ENCODE measurements at places on chromosomes 3 and 15. TPM values are rescaled to one million over a fixed set of nuclear protein-coding genes. Genes with fewer than 3 reads are reported as not detected.

GRCh38 chr3:81713031-81713430 is 48.4 kb downstream of the GBE1 start:
- DNase-seq: no peak

DNA sequence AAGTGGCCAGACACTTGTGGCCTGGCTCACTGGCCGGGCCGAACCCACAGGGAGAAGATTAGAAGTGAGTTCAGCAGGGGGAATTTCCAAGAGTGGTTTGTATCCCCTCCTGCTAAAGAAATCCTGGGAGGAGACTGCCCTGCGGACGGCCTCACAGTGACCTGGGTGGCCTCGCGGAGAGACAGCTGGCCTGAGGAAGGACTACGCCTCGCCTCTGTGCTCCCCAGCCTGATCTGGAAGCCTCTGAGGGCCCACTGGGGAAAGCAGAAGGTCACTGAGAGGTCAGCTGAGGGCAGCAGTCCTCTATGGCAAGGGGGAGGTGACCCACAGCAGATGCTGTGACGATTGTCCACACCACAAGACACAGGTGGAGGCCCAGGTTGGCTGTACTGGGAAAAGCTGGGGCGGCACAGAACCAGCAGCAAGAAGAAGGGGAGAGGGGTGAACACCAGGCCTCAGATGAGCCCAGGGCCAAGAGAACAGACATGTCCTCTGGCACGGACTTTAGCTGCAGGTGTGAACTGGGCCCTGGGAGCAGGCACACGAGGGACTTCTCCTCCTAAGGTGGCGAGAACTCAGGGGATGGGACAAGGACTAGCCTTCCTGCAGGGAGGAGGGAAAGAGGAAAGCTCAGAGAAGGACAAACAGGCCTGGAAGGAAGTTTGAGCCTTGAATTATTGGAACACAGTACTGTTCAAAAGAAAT is 37.2 kb upstream of the DLG1 start:
- DNase-seq: peak; percentile 86

GRCh38 chr3:69368129-69368741 is 17.7 kb downstream of the FRMD4B start:
- DNase-seq: peak; percentile 97

Gene SPATA12
- 0.19 TPM for total RNA-seq

Gene MGA
- total RNA-seq: 21.4 TPM

Gene ATP13A5
- not detected for total RNA-seq

Gene FRMD4B
- total RNA-seq: 14.0 TPM

DNA sequence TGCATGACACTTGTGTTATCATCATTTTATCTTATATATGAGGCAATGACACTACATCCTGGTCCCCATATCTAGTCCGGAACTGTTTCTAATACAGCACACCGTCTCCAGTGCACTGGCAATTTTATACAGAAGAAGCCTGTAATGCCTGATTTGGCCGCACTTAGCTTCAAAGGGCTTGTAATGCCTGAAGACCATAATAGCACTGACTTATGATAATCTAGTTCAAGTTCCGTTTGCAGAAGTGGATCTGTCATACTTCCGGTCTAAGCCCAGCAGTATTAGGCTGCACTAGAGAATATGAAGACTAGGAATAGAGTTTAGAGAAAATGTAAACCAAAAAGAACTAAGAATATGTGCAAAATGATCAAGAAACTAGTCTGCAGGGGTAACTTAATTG is 1.3 kb downstream of the BNIP2 start:
- DNase-seq: peak; percentile 18

DNA sequence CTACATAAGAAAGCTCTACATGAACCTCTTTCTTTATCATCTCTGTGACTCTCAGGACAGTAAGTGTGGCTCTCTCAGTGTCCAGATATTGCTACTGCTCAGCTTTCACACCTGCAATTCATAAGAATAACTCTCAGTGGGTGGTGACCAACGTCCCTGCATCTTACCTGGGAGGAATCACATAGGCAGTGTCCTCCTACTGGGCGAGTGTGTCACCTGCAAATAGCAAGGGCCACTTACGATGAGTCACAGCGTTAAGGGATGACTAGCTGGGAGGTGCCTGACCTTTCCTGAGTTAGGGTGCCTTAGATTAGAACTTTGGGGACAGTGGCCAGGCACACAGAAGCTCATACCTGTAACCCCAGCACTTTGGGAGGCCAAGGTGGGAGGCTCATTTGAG is 90.8 kb upstream of the C3orf80 start:
- DNase-seq: no peak

DNA sequence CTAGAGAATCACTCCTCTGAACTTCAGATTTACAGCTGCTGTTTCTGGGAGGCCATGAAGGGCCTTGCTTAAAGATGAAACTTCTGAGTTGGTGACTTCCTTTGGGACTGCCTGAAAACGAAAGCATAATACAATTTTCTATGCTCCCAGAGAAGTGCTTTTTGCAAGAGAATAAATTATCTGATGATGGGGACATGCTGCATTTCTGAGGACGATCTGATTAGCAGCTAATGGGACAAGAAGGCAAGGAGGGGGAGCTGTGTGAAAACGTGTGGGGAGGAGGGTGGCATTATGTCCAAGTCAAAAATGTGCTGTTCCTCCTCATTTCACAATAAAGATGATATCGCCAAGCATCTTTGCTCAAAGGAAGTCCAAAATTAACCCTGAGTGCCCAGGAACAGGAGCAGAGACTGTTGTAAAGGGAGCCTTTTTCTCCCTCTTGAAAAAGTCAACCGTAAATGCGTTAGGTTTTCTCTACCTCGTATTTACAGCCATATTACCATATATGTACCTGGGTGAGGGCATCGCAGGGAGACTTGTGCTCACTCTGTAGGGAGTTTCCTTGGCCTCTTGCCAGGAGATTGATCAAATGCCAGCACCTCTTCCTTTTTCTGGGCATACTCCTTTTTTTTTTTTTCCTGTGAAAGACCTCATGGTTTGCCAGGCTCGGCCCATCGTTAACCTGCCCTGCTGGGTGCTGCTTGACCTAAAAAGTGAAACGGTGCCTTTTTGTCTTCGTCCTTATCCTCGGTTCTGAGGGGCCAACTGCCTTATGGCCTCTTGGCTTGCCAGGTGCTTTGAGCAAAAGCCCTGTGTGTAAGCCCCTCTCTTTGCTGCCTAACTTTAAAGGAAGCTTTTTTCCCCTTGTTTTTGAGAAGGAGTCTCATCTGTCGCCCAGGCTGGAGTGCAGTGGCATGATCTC is 11.5 kb downstream of the ITPR1 start:
- DNase-seq: no peak

DNA sequence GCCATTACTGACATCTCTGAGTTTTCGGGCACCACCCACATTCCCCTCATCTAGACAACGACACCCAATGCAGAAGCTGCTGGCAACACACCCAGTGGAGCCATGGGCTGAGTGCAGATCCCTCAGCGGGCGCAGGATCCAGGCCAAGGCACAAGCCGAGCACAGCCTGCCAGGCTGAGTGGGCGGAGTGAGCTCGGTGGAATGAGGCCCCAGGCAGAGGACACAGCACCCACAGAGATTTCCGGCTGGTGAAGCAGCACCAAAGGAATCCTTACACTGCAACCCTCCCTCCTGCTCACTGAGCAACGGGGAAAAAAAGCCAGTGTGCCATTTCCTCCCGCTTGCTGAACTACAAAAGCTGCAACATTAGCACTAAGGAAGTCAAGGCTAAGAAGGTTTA is 34.3 kb downstream of the ZMAT3 start:
- peak; percentile 98 for DNase-seq

Gene TP63
- total RNA-seq: 2.5 TPM

Gene ATXN7
- total RNA-seq: 6.9 TPM

DNA sequence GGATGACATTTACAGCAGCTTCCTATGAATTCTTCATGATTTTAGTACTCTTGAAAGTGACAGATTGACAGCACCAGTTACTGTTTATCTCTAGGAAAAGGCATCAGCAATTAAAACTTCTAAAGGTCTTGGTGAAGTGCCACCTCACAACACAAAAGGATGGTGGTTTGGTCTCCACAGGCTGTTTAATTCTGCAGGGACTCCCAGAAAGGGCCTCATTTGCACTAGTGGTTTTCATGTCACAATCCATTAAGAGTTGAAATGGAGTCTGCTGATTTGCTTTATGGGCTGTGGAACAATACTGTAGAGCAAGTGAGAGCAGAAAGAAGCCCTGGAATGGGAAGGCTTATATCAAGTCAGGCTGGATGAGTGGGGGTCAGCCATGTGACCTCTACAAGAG is 225.3 kb upstream of the KCNMB2 start:
- DNase-seq: no peak

GRCh38 chr3:67421912-67422311 is 232.5 kb downstream of the SUCLG2 start:
- DNase-seq: peak; percentile 46

- DNase-seq: peak; percentile 44
These were observed 17.8 kb downstream of the GCSAM start for GRCh38 chr3:112115161-112115739.

DNA sequence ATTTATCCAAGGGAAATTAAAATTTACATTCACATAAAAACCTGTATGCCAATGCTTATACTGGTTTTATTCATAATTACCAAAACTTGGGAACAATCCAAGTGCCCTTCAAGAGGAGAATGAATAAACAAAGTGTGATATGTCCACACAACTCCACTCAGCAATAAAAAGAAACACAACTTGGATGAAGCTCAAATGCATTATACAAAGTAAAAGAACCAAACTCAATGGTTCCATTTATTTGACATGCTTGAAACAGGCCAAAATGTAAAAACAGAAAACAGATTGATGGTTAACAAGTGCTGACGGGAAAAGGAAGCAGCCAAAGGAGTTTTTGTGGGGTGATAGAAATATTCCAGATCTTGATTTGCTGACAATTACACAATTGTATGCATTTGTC is 23.5 kb downstream of the OCA2 start:
- no peak for DNase-seq

DNA sequence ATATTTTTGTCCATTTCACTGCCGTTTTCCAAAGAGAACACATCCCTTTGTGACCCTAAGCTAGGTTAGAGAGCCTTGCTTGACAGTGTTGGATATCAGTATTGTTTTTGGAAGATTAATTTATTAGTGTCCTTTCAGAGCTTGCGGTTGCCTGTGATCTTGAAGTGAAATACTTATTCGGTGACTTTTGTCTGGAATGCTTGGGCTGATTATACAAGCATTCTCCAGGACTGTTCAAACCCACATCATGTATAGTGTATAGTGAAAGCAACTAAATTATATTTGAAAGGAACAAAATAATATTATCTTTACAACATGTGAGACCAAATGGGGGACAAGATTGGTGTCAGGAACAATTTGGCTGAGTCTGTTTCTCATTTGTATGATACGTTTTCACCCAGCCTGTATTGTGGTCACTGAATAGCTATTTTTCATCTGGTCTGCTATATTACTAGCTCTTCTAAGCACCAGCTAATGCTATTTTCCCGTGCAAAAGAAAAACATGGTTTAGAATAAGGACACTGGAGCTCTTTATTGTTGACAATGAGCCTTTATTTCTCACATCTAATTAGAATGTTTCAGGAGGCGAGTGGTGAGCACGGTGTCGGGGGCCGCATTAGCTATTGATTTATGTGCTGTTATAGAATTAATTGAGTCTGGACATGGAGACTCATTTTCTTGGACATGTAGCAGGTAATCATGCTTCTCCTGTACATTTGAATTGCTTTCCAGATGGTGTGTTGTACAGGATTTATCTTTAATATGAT is 158.1 kb downstream of the APBA2 start:
- no peak for DNase-seq

DNA sequence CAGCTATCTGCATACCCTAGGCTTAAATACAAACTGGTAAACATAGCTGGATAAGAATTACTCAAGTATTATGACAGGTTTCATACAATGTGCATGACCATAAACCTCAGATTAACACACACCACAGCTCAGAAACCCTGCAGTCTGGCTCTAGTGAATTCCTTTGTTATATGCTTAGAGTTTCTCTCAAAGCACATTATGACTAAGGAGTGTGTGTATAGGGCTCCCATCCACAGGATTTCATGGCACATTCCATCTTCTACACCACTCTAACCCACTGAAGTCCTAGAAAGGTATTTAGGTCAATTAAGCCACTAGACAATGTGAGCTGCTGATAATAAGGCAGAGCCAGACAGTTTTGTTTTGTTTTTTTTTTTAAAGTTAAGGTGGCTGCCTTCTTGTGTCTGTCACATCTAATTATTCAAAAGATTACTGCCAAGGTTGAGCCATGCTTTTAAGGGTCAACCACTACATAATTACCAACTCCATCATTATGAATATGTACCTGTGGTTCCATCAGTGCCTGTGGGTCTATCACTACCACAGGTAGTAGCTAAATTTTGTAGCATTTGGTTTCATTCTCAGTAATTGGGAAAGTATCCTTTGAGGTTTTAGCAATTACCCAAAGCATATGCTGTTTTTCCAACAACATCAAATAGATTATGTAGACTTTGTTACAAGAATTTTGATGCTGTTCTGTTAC is 107.0 kb downstream of the ALCAM start:
- peak; percentile 48 for DNase-seq

DNA sequence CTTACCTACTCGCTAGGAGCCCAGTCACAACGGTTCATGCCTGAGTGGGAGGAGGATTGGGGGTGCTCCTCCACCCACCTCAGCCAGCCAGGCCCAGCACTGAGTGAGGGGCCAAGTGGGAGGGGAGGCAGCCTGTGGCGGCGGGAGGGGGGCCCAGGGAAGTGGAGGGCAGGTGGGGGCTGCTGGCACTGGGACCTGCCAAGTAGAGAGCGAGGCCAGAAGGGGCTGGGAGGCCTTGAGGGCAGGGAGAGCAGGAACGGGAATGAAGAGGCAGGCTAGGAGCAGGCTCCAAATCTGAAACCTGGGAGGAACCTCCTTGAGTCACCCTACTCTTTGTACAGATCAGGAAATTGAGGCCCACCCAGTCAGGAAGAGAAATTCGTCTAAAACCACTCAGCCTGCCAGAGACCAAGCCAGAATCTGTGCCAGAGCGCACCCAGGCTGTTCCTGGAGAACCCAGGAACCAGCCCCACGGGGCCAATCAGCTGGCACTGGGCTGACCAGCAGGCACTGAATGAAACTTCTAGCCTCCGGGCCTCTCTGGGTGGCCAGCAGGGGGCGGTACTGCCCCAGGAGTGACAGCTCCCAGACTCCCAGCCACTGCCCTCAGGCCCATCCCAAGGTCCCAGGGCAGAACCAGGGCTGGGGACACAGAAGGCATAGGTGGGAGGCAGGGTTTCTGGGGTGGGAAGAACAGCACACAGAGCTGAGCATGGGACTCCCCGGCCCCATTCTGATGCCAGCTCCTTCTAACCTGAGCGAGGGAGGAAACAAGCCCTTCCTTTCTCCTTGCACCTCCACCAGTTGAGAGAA is 14.8 kb upstream of the CYP11A1 start:
- DNase-seq: peak; percentile 85

Gene CAMK2N2
- not detected for total RNA-seq

- DNase-seq: no peak
These were observed 230.7 kb downstream of the VPS13C start for GRCh38 chr15:61829514-61829889.

Gene NANOGP8
- total RNA-seq: not detected

DNA sequence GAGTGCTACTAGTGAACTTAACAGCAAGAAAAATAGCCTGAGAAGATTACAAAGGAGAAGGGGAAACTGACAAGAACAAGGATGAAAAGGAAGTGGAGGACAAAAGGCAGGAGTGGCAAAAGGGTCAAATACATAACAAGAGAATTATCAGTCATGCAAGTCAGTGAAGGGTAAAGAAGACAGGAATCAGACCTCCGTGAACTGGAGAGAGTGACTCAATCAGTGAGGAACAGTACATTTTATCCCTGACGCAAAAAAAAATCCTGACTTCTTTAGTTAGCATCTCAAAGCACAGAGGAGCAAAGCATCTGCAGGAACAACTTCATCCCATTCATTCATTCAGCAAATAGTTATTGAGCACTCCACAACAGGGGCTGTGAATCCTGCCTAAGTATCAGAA is 97.8 kb downstream of the SST start:
- DNase-seq: no peak

Gene NECTIN3
- 34.4 TPM for total RNA-seq

- peak; percentile 72 for DNase-seq
These were observed 650 bp downstream of the PYGO1 start for GRCh38 chr15:55587321-55588069.
